ENCODE measurements at places on chromosomes 7 and 10. TPM values are rescaled to one million over a fixed set of nuclear protein-coding genes. Genes with fewer than 3 reads are reported as not detected.

The FAM24A gene
- total RNA-seq: not detected

The COBL gene
- not detected for total RNA-seq

The LRRN3 gene
- total RNA-seq: not detected

The NUPR2 gene
- not detected for total RNA-seq

The HYAL4 gene
- 0.86 TPM for total RNA-seq

The FAM25G gene
- not detected for total RNA-seq

The OPN1SW gene
- not detected for total RNA-seq

The OR2A1 gene
- total RNA-seq: not detected

Measured in vein endothelial cell (primary cell).